Thymus (tissue), 14 donors: ENCODE measurements at places on chromosomes 7 and 10.
A peak's percentile ranks its signal among the peaks of the same experiment; 100 is the strongest.

- no peak for DNase-seq
These were observed 34.8 kb downstream of the MGMT start for GRCh38 chr10:129501652-129502436.

DNA sequence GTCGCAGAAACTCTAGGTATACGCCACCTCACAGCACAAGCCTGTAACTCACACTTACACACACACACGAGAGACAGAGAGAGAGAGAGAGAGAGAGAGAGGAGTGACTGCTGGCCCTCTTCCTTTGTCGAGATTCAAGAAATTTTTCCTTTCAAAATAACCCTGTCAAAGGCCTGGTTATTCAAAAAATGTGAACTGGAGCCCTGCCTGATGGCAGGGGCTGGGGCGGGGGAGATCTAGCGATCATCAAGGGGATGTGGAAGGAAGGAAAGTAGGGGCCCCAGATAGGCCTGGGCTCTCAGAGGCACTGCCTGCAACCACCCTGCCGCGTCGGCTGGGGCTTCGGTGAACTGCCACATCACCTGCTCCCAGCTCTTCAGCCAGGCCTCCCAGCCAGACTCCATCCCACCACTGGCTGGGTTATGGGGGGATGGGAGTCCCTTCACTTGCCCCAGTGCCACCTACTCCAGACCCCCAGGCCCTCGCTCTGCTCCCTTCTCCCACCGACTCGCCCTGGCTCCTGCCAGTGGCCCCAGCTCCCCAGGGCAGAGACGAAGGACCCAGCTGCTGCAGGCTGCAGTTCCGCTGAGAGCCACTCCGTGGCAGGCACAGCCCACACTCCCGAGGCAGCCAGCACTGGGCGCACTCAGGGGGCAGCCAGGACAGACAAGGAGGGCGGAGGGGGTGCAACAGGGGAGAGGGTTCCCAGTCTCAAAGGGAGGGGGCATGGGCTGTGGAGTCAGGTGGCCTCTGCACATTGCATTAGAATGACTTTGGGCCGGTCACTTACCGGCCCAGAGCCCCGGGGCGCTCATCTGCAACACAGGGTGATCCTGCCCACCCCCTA lies 15.3 kb downstream of the KCNH2 start:
- DNase-seq: no peak

DNA sequence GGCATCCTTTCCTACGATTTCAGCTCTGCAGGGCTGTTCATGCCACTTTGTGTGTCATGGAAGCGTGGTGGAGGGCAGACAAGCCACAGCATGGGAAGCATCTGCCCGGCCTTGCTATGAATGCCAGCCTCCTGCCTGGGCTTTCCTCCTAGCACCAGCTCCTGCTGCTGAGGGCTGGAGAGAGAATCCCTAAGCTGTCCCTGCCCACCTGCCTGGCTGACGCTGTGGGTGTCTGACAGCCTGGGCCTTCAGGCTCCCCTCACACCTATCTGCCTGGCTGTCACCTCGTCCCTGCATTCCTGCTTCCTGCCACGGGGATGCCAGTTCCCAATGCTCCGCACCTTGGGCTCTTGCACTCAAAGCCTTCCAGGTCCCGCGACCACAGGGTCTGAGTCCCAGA lies 606.5 kb upstream of the MGMT start:
- no peak for DNase-seq

DNA sequence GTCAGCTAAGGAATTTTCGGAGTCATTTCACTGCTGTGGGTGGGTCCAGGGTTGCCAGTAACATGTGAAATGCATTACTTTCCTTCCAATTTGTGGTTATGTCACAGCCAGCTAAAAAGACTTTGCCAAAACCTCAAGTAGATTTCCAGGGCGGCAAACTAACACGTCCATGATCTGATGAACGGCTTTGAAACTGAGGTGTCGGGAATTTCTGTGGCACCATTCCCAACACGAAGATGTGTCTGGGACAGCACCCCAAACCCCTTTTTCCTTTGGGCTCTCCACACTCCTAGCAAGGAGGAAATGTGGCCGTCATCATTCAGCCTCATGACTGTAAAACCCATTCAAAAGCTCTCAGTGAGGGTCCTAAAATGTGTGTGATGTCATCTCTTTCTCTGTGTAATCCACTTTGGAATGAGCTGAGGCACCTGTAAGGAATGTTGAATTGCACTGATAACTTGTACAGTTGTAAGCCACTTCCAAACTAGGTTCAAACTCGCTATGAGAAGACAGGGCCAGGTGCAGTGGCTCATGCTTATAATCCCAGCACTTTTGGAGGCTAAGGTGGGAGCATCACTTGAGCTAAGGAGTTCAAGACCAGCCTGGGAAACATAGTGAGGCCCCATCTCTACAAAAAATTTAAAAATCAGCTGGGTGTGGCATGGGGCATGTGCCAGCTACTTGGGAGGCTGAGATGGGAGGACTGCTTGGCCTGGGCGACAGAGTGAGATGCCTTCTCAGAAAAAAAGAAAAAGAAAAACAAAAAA lies 146.1 kb upstream of the FRMD4A start:
- no peak for DNase-seq

DNA sequence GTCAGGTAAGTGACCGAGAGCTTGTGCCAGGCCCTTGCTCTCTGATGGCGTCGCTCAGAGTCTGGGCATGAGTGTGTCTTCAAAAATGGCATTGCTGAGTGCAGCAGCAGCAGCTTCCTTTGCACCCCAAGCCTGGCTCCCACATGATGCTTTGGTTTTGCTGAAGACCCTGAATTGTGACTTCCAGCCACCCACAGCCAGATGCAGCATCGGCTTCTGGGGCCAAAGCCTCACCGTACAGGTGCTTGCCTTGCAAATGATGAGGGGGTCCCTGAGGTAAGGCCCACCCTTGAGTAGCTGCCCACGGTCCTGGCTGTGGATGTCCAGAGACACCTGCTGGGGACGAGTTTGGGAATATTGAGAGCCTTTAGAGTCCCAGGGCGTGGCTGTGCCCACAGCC lies 57.9 kb downstream of the JAKMIP3 start:
- DNase-seq: no peak

GRCh38 chr7:50626286-50626685 lies 61.1 kb upstream of the DDC start:
- DNase-seq: no peak

GRCh38 chr7:96416599-96416998 lies 94.7 kb upstream of the SLC25A13 start:
- DNase-seq: no peak

- no peak for DNase-seq
These were observed 25.5 kb downstream of the FGFBP3 start for GRCh38 chr10:91883549-91884444.

- DNase-seq: no peak
These were observed 123.0 kb upstream of the SFMBT2 start for GRCh38 chr10:7533657-7534479.

DNA sequence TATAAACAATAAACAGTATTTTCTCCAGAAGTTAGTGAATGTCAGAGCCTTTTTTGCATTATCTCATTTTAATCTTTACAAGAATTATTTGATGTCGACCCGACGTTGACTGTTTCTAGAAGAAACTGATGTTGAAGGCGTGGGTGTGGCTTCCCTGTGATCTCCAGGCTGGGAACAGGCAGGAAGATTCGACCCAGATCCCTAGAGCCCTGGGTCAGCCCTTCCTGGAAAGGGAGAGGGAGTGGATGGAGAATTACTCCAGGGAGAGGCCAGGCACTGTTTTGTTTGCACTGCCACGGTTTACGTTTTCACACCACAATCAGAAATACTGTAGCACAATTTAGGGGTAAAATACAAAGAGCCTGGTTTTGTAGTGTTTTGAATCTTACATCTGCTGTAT lies 133.1 kb downstream of the ADARB2 start:
- DNase-seq: no peak

- no peak for DNase-seq
These were observed 192.6 kb downstream of the MGMT start for GRCh38 chr10:129659508-129660268.

- DNase-seq: no peak
These were observed 143.9 kb downstream of the ETV1 start for GRCh38 chr7:13845601-13846000.

GRCh38 chr10:43673471-43673870 lies 24.8 kb upstream of the ZNF32 start:
- DNase-seq: no peak

DNA sequence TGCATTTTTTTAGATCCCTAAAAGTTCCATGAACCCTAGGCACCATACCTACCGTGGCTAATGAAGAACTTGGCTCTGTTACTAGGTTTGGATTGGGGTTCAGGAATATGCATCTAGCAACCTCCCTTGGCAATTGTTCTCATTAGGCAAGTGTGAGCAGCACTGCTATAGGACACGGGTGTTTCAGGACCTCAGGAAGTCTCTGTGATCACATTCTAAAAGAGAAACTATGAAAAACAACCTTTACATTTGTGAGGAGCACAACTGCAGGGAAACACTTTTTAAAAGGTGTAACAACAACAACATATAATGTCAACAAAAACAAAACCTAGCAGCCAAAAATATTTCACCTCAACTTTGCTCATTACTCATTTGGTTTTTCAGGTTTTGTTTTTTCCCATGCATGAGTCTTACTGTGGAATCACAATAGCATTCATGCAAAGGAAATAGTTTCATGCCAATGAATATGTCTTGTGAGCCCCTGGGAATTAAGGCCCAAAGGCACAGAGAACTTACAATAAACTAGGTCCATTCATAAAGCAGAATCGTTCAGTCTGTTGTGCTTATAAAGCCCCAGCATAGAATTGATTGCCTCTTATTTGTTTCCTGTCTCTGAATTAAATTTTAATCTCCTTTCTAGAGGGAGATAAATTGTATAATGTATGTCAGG lies 255.7 kb upstream of the DGKB start:
- DNase-seq: no peak

DNA sequence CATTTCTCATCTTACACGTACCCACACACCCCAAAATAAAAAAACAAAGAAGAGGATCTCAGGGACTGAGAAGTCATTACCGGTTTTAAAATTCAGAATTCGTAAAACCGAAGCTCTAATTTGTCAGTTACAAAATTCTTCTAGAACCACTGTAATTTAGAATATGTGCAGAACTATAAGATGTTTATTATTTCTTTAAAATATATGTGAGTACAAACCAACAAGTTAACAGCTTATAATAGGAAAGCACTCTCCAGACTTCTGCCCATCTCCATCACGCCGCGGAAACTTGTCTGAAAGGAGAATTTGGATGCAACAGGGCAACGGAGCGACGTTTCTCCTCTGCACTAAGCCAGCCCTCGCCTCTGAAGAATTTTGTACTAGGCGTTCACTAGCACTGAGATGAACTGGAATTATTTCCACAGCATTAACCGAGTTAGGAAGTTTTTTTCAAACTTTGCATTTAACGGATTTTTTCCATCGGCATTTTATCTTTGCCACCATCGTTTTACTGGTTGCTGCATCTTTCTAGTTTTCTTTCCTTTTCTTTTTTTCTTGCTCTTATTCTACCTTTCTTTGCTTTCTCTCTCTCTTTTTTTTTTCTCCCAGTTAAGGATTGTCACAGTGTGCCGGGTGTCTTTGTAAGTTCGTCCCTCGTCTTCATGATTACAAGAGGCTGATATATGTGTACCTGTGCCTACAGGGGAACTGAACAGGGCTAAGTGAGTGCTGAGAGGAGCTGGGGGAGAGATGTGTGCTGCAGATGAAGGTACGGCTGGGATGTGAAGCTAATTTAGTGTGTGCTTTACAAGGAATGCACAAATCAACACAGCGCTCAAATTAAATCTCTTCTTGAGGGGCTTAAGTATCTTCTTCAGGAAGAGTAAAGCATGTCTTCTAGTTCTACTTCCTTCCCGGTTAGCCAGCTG lies 295.9 kb upstream of the NFE2L3 start:
- peak; percentile 6 for DNase-seq

DNA sequence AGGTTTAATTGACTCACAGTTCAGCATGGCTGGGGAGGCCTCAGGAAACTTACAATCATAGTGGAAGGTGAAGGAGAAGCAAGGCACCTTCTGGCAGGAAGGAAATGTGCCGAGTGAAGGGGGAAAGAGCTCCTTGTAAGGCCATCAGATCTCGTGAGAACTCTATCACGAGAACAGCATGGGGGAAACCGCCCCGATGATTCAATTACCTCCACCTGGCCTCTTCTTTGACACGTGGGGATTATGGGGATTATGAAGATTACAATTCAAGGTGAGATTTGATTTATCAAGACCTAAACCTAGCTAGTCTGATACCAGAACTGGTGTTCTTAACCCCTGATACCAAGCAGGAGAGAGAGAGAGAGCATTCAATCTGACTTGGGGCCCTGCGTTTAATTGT lies 258.7 kb downstream of the PTEN start:
- no peak for DNase-seq

- no peak for DNase-seq
These were observed 613.9 kb upstream of the CELF2 start for GRCh38 chr10:10403762-10404161.

DNA sequence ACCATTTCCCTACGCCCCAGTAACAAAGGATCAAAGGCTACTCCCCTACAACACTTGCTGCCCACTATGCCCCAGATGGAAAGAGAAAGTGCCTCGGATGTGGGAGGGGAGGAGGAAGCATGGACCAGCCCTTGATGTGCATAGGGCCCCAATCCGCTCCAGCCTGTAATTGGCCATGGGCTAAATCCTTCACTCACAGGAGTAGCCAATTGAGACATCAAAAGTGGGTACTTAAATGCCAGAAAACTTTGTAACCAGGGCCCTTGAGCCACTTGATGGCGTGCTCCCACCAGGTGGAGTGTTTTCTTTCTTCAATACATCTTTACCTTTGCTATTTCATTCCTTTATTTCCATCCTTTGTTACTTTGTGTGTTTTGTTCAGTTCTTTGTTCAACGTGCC lies 500.5 kb upstream of the LRRN3 start:
- no peak for DNase-seq

DNA sequence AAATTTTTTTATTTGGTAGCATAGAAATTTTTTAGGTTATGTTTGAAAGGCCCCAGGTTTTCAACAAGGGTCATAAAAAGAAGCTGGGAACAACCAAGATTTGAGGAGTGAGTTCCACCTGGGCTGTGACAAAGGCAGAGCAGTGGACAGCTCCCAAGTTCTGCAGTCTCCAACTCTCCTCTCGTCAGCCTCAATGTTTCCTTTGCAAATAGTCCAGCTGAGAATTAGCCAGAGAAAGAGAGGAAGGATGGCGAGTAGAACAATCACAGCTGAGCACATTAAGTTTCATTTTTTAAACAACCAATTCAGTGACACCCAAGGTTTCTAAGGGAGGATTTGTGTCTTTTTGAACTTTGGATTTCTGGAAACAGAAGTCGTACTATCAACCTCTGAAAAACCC lies 143.2 kb downstream of the NRCAM start:
- DNase-seq: no peak

GRCh38 chr10:31761156-31761555 lies 167.5 kb downstream of the ARHGAP12 start:
- no peak for DNase-seq

- DNase-seq: no peak
These were observed 4.4 kb downstream of the ITPRIP start for GRCh38 chr10:104333728-104334373.
